AG10803 (cell line): ENCODE measurements at places on chromosomes 6 and 20.

DNA sequence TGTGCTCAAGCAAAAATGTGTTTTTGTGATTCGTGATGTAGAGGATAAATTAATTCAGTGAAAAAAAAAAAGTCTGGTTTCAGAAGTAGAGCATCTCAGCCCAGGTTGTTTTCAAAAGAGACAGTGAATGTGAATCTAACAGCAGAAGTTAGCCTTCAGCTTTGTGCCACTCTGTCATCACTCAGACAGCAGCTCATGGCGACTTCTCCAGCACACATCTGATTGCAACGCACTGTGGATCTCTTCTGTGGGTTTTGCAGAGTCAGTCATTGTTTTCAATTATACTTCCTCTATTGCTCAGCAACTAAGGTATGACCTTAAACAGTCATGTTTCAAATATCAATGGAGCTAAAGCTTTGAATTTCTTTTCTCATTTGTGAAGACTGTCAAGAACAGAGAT, 335.5 kb upstream of the POU3F2 start:
- no peak for DNase-seq

DNA sequence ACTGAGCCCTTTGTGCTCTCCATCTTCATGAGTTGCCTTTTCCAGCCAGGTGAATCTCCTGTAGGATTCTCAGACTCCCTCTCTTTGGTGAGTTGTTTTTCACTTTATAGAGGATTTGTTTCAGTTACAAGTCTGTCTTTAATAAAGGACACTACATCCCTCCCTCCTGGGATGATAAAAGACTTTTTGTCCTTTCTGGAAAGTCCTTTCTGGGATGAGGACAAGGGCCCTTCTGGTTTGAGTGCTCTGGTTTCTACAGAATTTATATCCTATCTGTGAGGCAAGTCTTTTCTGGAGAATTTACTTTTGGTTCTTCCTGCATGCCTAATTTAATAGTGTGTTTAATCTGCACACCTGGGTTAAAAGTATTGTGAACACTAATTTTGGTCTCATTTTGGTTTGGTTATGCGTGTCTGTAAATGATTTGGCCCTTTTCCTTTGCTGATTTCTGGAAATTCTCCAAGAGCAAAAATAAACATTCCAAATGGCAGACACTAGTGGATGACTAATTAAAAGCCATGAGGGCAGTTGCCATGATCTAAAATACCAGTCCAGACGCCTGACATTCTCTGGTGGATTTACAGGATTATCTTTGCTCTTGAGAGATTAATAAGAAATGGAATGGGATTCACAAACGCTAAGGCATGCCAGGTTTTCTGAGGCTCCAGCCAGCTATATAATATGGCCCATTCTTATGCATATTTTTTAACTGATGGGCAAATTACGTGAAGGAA, 44.8 kb downstream of the TCP11 start:
- peak; percentile 84 for DNase-seq

DNA sequence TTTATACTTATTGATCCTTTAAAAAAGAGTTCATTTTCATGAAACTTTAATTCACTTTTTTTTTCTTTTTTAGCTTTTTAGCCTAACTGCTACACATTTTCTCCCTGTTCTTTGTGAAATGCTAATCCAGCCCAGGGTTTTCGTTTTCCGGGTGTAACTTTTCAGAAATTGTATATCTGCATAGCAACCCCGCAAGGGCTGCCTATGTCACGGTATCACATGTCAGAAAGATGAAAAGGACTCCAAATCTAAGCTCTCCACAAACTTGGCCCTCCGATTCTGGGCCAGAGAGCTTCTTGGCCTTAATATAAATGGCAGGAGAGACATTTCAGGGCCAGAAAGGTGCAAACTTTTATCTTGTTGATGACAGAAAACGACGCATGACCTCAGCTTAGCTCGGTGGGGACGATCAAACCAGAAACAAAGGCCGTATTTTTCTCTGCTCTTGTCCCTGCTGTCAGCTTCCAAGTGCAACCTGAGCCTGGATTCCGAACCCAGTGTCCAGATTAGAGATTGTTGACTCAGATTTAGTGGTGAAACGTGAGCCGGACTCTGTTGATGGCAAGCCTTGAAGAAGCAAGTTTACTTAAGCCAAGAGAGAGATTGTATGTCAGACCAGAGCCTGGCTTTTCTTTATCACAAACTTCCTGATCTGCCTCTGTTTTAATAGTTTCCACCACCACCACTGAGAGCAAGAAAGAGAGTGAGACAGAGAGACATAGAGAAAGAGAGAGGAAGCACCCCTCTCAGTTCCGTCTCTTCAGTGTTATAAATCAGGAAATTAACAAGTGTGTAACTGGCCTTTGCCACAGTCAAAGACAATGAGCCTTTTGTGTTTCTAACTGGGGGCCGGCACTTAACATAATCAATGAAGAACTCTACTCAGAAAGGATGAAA, 157.8 kb downstream of the SCML4 start:
- no peak for DNase-seq

- DNase-seq = no peak
Observed at GRCh38 chr6:47729019-47729418, 30.6 kb downstream of the ADGRF4 start.

GRCh38 chr6:42762426-42762859, 16.5 kb upstream of the TBCC start:
- no peak for DNase-seq

GRCh38 chr6:20117474-20117873, 94.8 kb downstream of the MBOAT1 start:
- no peak for DNase-seq

- no peak for DNase-seq
Observed at GRCh38 chr6:1820714-1821113, 211.0 kb downstream of the FOXC1 start.

DNA sequence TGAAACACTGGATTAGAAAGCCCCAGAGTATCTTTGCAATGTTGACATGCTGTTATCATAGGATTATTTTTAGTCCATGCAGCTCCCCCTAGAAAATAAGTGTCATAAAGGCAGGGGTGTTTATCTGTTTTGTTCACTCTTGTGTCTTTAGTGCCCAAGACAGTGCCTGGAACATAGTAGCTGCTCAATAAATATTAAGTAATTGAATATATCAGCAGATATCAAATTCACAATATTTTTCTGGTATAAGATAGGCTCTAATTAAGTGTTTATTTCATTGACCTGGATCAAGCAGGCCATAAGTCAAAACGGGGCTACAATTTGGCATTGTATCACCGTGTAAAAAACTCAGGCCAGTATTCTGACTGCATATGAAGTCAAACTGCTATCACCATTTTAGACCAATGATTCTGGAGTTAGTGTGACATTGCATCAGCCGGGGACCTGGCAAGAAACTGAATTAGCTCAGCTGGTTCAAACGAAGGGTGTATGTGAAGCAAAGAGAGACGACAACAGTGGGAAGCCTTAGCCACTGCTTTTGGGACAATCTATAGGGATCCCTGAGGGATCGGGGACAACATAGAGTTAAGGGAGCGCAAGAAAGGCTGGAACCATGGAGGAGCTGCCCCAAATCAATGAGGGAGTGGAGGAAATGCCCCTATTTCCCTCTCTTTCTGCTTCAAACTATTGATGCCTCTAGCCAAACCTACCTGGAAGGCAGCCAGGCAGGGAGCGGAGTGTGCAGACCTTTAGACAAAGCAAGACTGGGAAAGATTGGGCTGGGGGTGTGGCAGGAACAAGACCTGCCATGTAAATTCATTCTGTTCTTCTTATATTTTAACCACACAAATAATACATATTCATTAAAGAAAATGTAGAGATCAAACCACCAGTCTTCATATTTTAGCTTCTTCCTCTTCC, 112.2 kb downstream of the PLEKHG1 start:
- DNase-seq = no peak

DNA sequence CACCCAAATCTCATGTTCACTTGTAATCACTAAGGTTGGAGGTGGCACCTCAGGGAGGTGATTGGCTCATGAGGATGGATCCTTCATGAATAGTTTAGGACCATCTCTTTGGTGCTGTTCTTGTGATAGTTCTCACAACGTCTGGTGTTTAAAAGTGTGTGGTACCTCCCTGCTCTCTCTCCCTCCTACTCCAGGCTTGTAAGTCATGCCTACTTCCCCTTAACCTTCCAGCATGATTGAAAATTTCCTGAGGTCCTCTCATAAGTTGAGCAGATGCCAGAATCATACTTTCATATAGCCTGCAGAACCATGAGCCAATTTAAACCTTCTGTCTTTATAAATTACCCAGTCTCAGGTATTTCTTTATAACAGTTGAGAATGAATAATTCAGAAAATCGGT, 16.6 kb downstream of the HLA-A start:
- DNase-seq = no peak

- no peak for DNase-seq
Observed at GRCh38 chr20:33320006-33320405, 37.0 kb downstream of the BPIFB1 start.

GRCh38 chr6:107611094-107611810, 121.3 kb downstream of the SOBP start:
- DNase-seq = no peak

- peak; percentile 47 for DNase-seq
Observed at GRCh38 chr20:53739799-53740785, 146.5 kb upstream of the ZNF217 start.

DNA sequence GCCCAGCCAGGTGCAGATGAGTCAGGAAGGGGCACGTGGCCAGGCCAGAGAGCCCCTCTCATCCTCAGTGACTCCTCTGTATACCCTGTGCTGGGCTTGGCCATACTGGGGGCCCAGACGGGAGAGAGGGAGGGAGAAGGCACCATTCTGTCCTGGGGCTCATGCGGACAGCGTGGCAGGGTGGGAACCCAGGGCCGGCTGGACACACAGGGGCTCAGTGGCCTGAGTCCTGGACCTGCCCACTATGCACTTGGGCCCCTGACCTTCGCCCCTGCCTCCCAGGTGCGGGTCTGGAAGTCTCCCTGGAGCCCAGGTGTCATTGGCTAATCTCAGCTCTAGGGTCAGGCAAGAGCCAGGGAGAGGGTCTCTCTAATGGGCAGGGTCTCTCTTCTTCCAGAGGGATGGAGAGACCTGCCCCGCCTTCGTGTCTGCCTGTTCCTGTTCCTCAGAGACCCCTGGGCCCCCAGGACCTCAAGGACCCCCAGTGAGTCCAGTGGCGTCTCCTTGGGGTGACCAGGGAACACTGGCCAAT, 27.7 kb downstream of the COL20A1 start:
- DNase-seq = no peak

DNA sequence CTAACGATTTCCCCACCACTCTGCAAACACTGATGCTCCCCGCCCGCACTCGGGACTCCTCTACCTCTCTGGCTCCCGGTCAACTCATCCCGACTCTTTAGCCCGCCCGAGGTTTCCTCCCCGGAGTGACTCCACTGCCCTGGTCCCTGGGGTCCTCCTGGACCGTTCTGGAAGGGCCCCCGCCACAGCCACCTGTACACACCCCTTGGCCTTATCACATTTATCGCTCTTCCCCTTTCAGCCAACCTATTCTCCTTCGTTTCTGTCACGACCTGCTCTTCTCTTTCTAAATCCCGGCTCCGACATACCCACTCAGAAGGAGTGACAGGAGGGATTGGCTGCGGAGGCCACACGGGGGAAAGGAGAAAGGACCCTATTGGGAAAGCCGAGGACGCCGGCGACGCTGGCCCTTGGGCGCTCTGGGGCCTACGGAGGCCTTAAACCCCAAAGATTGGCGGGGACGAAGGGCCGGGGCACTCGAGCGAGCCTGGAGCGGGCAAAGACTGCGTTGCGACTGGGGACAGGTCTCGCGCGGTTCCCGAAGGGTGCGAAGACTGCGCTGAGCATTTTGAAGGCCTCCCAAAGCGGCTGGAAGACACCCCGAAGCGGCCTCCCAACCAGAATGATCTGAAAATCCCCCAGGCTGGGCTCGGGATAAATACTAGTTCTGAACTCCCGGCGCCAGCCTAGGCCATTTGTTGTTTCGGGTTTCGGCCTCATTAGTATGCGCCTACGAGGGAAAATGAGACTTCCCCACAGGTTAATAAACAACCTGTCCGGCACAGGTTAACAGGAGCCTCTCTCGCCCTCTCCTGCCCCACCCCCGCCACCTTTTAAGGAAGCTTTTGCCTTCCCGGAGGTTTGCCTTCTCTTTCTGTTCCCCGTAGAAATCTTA, 9.2 kb downstream of the SIM1 start:
- no peak for DNase-seq

DNA sequence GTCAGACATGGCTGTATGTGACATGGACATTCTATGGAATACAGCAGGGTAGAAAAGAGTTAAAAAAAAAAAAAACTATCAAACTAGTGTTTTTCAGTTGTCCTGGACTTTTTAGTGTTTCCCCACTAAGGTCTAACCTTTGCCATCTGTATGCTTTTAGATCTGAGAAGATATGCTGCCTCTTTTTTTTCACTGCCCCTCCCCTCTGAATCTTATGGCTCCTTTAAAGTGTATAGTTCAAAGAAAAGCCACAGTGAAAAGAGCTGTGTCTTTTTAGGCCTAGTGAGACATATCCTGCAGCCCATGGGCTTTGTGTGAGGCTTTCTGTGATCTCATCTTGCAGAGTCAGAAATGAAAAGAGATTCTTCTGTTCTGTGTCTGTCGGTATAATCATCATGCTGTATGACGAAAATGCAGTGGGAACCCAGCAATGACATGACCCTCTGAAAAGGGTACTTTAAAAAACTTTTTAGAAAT, 29.3 kb downstream of the ADGRG6 start:
- peak; percentile 36 for DNase-seq

- no peak for DNase-seq
Observed at GRCh38 chr6:12826584-12826983, 110.0 kb downstream of the PHACTR1 start.

DNA sequence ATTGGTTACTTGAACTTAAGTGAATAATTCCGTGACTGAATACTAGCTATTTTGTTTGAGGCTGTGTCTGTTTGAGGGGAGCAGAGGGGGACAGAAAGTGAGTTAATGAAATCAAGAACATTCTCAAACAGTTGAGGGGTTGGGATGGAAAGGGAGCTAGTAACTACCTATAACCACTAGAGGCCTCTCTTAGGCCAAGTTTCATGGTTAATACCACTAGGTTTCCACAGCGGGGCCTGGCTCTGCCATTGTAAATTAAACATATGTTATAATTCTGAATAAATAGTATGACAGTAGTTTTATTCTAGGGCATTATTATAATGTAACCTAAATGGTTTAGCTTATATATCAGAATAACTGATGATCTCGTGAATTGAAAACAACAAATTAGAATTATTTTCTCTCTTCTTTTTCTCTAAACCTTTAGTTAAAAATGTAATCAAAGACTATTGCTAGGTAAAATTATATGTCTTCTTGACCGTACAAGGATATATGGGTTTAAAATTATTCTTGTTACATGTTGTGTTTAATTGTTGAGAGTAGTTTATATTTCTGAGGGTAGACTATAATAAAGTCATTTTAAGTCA, 108.1 kb downstream of the BCKDHB start:
- DNase-seq = peak; percentile 68
